ENCODE measurements at places on chromosomes 1 and 21.

DNA sequence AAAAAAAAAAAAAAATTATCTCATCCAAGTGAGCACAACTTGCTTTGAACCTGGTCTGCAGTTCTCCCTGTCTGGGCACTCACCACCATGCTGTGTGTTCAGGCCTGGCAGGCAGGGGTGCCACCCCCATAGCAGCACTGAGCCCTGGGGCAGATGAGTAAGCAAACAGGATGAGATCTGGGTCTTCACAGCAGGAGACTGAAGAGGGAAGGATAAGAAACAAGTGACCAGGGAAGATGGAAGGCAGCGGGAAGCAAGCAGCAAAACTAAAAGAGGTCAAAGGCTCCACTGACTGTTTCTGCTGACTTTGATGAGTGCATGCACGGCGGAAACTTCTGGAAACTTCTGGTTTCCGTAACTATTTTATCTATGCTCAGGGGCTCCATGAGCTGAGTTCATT is 133.5 kb upstream of the SOD1 start:
- no peak for DNase-seq

- DNase-seq, result no peak
Measured at GRCh38 chr1:20211511-20211931, 25.2 kb upstream of the PLA2G2C start.

DNA sequence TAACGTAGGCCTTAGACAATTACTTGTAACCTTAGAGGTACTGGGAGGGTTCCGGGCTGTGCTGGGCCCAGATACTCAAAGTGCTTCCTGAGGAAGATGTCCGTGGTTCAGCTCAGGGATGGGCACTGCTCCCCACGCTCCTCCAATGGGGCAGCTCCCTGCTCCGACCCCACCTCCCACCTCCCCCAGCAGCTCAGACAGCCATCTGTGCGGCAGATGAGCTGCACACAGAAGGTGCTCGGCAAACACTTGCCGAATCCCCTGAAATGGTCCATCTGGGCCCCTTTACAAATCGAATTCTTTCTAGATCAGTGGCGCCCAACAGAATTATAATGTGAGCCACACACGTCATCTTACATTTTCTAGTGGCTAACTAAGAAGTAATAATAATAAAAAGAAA is 242.4 kb upstream of the RAB4A start:
- DNase-seq, result no peak

DNA sequence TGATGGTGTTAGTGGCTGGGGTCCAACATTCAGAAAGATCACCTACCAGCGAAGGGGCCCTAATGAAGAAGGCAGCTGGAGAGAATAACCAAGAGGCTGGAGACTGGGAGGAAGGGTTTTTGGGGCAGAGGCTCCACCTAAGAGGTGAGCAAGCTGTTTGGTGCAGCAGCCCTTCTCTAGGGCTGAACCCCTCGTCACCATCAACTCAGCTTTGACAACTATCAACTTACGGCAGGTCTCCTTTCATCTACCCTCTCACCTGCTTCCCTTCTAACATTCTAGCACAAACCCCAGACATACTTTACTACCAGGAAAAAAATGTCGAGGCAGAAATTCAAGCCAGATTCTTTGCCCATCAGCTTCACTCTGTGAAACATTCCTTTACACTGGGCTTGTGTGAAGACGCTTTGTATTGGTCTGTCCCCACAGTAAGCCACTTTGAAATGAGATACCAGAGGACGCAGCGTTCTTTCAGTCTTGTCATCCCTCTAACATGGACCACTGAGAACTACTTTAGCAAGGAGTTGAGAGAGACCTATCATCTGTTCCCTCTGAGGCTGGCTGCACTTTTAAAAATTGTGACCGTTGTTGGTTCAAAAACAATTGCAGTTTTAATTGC is 84.6 kb downstream of the RAVER2 start:
- no peak for DNase-seq

GRCh38 chr1:19074361-19074901 is 118.0 kb upstream of the IFFO2 start:
- peak; percentile 65 for DNase-seq

DNA sequence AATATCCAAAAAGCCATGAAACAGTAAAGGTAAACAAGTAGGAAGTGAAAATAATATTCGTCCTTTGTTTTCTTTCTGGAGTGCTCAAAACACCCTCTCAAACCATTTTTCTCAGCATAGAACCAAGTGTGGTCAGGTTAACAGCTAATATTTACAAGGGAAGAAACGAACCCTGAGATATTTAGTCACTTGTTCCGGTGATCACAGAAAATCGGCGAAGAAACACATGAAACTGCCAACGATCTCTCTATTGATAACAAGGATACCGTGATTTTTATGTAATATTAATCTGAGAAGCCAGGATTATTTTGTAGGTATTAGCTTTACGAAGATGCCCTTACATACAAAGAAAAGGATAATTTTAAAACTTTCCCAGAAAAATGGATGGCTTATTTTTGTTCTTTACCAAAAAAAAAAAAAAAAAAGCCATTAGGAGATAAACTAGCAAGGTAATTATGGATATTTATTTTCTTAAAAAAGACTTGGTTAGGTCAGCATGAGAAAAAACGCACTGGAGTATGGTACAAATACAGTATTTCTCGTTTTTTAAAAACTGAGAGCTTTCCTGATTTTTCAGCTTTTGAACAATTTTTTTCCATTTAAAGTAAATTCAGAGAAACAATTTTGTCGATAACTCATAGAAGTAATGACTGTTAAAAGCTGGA is 107.3 kb upstream of the HNRNPU start:
- DNase-seq, result no peak

GRCh38 chr1:161196521-161197451 is 2.1 kb downstream of the ADAMTS4 start:
- DNase-seq, result no peak

- no peak for DNase-seq
Measured at GRCh38 chr1:2961081-2961480, 60.2 kb upstream of the ACTRT2 start.

GRCh38 chr1:158071138-158071537 is 77.7 kb downstream of the KIRREL1 start:
- no peak for DNase-seq

DNA sequence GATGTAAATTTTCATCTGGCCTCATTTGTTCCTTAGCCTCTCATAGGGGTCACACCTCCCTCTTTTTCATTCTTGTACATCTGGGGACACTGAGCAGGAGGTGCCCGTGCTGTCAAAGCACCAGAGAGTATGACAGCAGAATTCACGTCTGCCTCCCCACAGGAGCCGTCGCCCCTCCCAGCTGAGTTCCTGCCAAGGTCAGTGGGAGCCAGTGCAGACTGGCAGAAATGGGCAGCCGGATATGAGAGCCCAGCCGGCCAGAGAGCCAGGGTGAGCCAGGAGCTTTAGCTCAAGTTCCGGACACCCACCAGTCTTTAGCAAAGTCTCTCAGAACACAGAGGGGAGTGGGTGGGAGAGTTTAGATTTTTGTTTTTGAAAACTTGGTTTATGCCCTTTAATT is 21.9 kb downstream of the GPR137B start:
- DNase-seq, result peak; percentile 23

DNA sequence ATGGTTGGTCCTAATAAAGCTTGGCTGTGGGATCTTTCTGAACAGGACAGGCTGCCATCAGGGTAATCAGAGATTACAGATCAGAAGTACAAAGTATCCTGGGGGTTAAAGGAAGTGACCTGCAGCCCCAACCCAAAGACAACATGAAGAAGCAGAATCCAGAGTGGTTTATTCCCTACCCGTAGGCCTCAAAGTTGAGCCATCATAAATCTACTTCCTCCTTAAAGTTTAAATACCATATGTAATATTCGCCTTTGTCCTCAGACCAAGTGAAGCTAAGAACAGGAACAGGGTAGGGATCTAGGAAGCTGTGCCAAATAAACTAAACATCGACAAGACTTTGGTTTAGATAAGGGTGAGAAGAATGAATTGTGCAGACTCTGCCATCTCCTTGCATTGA is 15.9 kb upstream of the DHX9 start:
- DNase-seq, result no peak

DNA sequence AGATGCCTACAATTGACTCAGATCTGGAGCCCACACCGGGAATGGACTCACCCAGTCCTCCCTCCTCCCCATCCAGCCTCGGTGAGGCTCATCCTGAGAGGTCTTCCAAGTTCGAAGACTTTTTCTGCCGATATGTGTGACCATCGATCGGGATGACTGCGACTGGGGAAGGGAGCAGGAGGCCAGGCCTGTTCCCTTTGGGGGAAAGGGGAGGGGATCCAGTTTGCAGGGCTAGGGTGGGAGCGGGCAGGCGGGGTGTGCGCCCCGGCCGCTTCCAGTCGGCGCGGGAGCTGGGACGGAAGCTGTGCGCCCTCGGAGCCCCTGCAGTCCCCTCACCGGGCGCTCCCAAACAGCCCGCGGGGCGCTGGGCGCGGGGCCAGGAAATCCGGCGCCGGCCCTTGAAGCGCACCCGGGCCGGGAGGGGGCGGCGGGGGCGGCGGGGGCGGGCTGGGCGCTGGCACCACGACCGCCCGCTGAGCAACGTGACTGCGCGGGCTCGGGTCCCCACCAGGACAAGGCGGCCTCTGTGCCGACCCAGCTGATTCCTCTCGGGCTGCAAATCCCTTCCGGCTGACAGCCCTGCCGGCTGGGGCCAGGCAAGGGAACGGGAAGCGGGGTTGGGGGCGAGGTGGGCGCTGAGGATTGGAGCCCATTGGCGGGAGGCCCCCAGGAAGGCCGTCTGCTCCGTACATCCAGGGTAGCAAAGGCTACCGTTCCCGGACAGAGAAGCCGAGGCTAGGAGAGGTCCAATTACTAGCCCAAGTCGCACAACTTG is 103.9 kb downstream of the EBNA1BP2 start:
- no peak for DNase-seq

GRCh38 chr21:29164323-29164942 is 34.0 kb downstream of the MAP3K7CL start:
- DNase-seq, result no peak

DNA sequence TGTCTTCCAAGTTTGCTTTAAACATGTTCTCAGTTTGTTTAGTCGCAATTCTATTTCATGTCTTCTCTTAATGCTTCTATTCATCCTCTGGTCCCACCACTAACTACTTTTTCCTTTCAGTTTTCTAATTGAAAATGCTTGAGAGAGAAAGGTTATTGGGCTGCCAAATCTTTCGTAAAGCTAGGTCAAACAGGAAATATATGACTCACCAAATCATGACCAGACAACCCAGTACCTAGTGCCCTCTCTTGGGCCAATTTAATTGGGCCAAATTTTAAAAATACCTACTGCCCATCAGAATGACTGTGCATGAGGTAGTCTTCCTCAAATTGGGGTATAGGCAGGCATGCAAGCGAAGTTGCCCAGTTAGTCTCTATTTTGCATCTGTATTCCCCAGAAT is 295.4 kb upstream of the PBX1 start:
- no peak for DNase-seq

DNA sequence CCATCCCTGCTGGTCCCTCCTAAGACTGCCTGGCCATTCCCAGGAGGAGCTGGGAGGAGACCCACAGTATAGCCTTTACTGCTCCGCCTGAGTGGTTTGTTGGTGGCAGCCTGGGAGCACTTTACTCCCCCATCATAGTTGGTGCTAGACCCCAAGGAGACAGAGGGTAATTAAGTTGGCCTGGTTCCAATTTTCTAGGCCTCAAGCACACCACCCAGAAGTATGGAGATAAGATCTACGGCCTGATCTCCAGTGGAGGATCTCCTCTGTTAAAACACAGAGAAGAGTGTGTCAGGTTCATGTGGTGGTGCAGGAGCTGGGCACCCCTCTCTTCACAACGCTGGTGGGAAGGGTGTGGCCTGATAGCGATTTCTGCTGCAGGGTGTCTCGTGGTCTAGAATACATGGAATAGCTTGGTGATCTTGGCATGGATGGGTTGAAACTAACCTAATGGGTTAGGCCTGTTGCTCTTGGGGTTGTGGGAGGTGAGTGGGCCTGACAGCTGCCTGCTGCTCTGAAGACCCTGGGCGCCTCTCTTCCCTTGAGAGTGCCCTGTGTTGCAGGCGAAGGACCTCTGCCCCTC is 68.5 kb downstream of the FASLG start:
- no peak for DNase-seq

GRCh38 chr1:53478502-53478818 is 19.3 kb downstream of the DMRTB1 start:
- no peak for DNase-seq

DNA sequence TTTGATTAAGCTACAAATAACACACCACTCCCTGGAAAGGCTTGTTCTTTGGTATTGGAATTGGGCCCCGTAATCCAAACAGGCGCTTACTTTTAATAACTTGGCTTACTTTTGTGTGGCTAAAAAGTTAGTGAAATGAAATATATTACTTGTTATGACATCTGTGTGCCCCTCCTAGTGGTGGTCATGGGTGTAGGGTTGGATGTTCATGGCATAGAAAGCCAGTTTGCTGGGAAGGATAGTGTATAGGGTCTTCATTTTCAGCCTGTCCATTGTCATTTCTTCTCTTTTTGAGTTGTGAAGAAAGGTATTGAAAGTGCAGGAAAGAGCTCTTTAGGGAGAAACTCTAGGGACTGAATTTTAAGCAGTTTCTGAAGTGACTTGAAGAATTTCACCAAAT is 5.9 kb downstream of the CDC14A start:
- no peak for DNase-seq

DNA sequence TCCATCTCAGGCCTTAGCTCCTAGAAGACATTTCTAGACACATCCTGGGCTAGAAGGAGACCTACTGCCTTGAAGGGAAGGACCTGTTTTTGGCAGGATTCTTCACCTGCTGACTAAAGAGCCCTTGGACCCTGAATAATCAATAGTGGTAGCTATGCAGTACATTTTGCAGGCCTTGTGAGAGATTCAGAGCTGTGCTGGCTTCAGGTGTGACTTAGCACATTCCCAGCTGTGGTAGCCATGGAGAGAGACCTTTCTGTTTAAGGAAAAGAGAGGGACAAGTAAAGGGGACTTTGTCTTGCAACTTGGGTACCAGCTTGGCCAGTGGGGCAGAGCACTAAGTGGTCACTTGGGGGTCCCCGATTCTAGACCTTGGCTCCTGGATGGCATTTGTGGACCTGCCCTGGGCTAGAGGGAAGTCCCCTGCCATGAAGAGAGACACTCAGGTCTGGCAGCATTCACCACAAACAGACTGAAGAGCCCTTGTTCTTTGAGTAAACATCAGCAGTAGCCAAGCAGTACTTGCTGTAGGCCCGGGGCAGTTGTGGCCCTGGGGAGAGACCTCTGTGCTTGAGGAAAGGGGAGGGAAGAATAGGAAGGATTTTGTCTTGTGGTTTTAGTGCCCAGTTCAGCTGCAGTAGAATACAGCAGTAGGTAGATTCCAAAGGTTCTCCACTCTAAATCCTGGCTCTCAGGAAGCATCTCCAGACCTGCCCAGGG is 26.2 kb upstream of the CD1A start:
- DNase-seq, result no peak

DNA sequence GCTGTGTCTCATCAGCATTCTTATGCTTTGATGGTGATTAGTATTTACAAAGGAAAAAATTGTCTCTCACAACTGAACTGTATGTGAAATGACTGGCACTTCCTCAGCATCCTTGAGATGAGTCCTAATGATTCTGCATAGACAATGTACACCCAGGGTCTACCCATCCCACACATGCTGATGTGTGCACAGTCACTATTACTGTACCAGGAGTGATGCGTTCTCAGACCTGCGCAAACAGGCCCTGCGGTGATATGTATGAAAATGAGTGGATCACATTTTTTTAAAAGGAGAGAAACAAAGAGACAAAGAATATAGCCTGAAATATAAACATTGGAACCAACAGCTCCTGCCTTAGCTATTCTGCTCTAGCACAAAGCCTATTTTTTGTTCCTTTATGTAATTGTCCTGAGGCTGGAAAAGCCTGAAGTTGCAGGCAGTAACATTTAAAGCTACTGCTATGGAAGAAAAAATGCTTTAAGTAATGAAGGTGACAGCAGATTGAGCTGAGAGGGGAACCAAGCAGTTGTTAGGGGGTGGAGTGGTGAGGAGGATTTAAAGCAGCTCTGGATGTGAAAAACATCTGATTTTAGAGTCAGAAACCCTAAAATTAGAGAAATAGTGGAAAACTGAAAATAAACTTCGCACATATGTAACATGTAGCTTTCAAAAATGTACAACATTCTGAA is 5.5 kb downstream of the RCAN1 start:
- no peak for DNase-seq

Measured in activated CD8-positive, alpha-beta memory T cell treated with anti-CD3 and anti-CD28 coated beads, Interleukin-2, amount 50 U/mL, for 48 hours (primary cell).